Progenitor cell of endocrine pancreas (in vitro differentiated cells): ENCODE measurements at places on chromosomes 11 and 22.

GRCh38 chr11:46505741-46506482, 87.9 kb downstream of the AMBRA1 start:
- no peak for DNase-seq

GRCh38 chr11:76918941-76919386, 58.2 kb downstream of the ACER3 start:
- DNase-seq = no peak

GRCh38 chr11:103946793-103947545, 89.5 kb upstream of the DDI1 start:
- DNase-seq = no peak

DNA sequence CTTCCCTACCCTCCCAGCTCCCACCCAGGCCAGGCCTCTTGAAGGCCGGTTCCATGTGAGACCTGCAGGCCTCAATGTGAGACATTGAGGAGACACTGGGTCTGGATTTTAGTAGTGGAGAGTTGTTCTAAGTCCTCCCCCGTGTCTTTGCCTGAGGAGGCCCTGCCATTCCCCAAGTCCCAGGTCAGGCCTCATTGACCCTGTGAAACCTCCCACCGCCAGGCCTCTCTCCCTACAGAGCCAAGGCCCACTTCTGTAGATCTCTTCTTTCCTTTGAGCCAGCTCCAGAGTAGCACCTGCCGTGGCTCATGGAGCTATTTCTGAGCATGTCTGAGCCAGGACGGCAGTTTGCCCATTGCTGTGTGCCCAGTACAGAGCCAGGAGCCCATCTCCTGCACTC, 1419.6 kb downstream of the TBC1D22A start:
- DNase-seq = no peak

DNA sequence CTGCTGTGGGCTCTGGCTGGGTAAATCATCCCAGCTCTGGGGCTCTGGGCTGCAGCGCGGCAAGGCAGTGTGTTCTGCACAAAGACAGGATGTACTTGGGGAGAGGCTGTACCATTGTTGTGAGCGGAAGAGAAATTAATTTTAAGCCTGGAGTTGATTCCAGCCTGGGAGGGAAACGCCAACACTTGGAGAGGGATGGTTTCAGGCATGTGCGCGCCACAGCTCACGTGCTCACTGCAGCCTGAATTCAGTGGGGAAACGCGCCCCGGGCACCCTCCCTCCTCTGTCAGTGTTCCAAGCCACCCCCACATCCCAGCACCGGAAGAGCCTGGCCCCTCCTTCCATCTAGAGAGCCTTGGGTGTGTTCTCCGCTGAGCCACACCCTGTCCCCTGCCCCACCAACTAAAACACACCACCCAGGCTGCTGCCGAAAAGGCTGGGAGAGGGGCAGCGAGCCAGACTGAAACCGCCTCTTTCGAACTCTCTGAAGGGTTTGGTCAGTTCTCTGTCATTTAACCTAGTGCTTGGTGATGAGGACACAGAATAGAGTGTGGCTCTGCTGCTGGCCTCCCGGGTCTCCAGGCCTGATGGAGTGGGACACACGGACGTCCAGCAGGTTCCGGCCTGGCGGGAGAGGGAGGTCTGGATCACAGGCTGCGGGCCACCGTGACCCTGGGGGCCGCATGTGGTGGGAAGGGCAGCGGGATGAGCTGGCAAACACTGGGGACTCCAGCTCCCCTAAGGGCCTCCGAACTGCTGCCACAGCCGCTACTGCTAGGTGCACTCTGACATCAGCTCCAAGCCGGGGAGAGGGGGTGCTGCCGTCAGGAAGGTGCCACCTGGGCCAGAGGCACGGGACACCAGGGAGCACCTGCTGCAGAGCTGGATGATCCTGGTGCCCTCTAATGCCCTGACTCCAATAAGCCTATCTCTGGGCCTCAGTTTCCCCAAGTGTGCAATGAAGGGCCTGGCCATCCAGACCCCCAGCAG, 230.8 kb downstream of the CTTN start:
- no peak for DNase-seq

DNA sequence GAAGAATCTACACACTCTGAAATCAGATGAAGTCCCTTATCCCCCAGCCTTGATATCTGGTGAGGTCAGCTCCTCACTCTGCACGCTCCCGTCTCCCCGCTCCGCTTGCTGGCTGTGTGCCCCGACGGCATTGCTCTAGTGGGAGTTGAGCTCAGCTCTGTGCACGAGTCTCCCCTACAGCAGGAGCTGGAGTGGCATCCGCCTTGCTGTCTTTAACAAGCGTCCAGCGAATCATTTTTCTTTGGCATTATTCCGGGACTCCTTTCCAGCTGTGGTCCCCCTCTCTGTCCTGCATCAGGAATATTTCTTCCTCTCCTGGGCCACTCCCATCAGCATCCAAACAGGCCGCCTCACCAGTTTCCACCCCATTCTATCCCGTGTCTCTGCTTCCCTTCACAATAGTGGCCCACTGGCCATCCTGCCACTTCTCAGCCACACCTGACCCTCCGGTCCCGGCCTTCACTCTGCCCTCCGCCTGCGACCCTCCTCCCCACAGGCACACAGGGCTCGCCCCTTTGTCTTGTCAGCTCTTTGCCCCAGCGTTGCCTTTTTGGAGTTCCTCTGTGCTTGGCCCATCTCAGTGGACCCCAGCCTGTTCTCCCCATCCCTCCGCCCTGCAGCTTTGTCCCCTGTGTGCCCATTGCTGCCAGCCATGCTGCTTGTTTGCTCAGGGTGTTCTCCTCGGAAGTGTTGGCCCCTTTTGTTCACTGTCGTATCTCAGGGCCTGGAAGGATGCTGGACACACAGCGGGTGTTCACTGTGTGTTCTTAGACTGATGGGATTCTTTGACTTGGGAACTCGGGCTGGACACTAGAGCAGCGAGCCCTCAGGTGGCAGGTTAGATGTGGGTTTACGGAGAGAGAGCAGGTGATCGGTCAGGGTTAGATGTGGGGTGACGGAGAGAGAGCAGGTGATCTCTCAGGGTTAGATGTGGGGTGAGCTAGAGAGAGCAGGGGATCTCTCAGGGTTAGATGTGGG, 441.8 kb downstream of the TBC1D22A start:
- no peak for DNase-seq

- no peak for DNase-seq
Measured at GRCh38 chr11:121630041-121630440, 177.3 kb upstream of the SORL1-AS1 start.

DNA sequence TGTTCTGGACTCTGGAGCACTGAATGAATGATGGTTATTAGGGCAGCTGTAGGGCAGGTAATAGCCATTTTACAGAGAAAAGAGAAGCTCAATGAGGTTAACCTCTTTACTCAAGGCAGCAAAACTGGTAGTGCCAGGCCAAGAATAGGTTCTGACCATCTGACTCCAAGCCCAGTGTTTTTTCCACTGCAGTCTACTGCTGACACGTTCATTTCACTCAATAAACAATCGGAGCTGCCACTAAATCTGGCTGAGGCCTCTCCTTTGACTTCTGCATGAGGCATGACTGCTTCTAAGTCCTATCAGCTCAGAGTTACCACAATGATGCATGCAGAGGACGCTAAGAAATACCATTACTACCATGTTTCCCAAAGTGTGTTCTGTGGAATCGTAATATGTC, 117.6 kb downstream of the ARL14EP start:
- no peak for DNase-seq

DNA sequence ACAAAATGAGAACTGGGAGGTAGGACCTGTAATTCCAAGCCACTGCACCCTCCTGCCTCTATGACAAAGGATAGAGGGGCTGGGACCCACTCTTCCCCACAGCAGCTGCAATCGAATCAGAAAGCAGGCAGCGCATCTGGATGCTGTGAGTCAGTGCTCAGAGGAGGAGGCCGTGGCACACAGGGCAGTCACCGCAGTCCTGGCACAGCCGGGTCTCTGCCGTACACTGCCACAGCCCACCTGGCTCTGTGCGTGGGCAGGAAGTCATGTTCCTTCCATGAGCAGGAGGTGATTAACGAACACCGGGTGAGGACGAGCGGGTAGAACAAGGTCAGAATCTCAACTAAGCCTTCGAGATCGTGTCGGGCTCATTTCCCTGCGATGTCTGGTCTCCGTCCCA, 30.2 kb upstream of the PPFIA1 start:
- DNase-seq = no peak

DNA sequence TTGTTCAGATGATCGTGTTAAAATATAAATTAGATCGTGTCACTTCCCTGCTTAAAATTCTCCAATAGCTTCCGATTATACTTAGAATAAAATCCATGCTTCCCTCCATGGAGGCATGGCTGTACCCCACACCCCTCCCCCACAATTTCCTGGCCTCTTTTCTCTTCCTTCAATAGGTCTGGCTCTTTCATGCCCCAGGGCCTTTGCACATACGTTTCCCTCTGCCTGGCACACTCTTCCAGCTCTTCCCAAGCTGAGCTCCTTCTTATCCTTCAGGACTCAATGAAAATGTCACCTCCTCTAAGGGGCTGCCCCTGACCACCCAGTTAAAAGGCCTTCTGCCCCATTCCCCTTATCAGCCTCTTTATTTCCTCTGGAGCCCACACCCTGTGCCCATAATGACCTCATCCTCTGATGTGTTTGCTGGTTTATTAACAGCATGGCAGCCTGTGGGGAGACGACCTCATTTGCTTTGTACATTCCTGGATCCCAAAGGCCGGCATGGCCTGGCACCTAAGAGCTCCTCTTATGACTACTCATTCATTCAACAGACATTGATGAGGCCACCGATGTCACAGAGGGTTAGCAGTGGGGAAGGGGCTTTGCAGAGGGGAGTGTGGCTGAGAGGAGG, 9.0 kb upstream of the FLRT1 start:
- no peak for DNase-seq

GRCh38 chr11:1735271-1735670, 15.1 kb downstream of the IFITM10 start:
- no peak for DNase-seq

- DNase-seq = no peak
Measured at GRCh38 chr11:68549789-68550484, 89.4 kb downstream of the PPP6R3 start.

DNA sequence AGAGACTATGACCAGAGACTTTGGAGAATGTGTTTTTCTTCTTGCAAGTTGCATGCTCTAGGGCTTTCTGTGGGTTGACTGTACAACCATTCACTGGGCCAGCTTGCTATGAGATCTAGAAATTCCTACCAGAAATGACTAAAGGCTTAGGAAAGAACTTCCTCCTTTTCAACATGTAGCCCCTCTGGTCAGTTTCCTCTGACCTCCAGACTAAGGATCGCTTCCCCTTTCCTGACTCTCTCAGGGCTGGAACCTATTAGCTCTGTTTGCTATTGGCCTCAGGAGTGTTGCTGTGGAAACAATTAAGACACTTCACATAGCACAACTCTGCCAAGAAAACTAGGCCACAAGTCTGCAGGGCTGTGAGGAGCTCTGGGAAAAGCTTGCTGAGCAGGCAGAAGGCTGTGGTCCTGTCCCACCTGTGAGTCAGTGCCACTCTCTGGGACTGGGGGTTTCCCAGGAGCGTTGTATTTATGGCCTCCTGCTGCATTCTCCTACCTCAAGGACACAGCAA, 10.7 kb downstream of the CRY2 start:
- no peak for DNase-seq

DNA sequence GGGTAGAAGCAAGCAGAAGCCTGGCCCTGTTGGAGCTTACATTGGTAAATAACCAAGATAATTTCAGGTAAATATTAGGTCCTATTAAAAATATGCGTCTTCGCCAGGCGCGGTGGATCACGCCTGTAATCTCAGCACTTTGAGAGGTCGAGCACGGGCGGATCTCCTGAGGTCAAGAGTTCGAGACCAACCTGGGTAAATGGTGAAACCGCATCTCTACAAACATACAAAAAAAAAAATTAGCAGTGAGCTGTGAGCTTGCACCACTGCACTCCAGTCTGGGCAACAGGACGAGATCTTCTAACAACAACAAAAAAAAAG, 529 bp upstream of the SULT4A1 start:
- no peak for DNase-seq

GRCh38 chr22:40009951-40010671, 15.4 kb downstream of the FAM83F start:
- DNase-seq = no peak

- DNase-seq = no peak
Measured at GRCh38 chr11:92332986-92333385, 108.4 kb downstream of the FAT3 start.

GRCh38 chr11:77370217-77370616, 68.7 kb upstream of the GDPD4 start:
- no peak for DNase-seq

DNA sequence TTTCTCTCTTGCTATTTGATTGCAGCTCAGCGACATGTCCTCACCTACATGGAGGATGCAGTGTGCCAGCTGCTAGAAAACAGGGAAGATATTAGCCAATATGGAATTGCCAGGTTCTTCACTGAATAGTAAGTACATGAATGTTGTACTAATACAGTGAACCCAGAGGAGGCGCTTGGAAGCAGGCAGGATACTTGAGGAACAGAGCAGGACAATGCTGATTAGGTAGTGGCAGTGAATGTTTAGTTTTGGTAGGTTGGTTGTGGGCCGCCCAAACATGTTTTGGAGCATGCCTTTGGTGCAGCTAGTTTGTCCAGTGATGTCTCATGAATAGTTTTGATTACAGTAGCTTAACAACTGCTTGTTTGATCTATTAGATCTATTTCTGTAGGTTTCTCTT, 50.6 kb downstream of the CSTPP1 start:
- no peak for DNase-seq

- no peak for DNase-seq
Measured at GRCh38 chr11:27972522-27973170, 135.3 kb downstream of the KIF18A start.

DNA sequence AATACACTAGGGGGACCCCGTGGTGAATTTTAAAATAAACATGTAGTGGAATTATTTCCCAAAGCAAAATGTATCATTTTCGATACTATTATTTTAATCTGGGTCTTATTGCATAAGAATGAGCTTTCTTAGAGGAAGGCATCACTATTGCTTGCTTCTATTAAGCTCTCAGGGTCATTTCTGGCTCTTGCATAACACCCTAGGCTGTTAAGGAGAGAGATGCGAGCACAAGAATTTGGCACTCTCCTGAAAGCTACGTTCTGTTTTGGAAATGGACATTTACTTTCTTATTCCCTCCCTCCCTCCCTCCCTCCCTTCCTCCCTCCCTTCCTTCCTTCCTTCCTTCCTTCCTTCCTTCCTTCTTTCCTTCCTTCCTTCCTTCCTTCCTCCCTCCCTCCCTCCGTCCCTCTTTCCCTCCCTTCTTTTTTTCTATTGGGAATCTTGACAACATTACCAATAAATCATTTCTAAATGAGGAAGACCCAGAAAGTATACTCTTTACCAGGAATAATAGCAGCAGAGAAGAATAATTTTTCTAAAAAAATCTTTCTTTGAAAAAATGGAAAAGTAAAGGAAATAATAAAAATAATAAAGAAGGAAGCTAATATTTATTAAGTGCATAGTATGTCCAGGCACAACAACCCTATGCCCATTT, 83.6 kb upstream of the BDNF start:
- no peak for DNase-seq

GRCh38 chr11:80167766-80168165, 726.9 kb upstream of the TENM4 start:
- DNase-seq = no peak

GRCh38 chr11:118916842-118917388, 8.8 kb downstream of the BCL9L start:
- no peak for DNase-seq
